Renal cortex interstitium (tissue), 15 donors: ENCODE measurements at places on chromosomes 5 and 9. TPM values are rescaled to one million over a fixed set of nuclear protein-coding genes. Genes with fewer than 3 reads are reported as not detected.

Gene NEURL1B
- 17.4 TPM for polyA plus RNA-seq

Gene ATP6V1G1
- polyA plus RNA-seq: 236 TPM

Gene GRIN1
- not detected for polyA plus RNA-seq

Gene CERCAM
- polyA plus RNA-seq: 30.6 TPM

Gene HAVCR2
- polyA plus RNA-seq: 4.5 TPM

GRCh38 chr5:68215898-68216244 lies 315 bp downstream of the PIK3R1 start:
- DNase-seq: peak; percentile 63

DNA sequence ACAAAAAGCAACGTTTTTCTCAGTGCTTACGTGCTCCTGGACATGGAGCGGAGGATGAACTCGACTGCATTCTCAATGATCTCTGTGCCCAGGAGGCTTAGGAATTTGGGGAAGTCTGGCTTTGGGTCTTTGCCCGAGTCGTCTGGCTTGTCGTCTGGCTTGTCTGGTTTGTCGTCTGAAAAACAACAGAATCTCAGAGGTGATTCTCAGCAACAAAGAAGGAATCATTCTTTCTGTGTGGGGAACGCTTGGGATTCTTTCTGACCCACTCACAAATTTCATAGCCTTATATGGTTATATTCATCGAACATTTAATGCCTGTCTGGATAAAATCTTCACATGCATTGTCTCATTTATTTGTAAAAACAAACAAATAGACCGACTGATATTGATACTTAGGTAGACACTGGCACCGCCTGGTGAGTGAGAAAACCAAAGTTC lies 4.7 kb downstream of the C5orf46 start:
- no peak for DNase-seq

- no peak for DNase-seq
Measured at GRCh38 chr9:76886318-76886717, 19.6 kb downstream of the PRUNE2 start.

- no peak for DNase-seq
Measured at GRCh38 chr5:475704-476101, 32.7 kb downstream of the EXOC3 start.

GRCh38 chr9:8486095-8486494 lies 686.5 kb upstream of the DMAC1 start:
- DNase-seq: no peak

DNA sequence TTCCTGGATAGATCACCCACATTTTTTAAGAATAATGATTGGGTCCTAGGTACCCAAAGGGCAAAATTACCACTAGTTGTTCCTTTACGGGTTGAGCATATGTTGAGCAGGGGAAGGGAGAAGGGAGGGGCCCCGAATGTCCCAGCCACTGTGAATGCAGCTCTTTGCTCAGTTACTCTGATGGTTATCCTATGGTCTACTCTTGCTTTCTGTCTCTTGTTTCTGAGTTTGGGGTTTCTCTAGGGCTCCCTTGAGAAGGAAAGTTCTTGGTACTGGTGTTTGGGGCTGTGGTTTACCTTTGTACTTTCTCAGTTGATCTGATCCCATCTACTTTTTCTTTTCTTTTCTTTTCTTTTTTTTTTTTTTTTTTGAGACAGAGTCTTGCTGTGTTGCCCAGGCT lies 55.6 kb downstream of the ALG2 start:
- no peak for DNase-seq

GRCh38 chr5:95317085-95317484 lies 32.2 kb upstream of the MCTP1 start:
- DNase-seq: no peak

- DNase-seq: no peak
Measured at GRCh38 chr5:39470811-39471210, 46.0 kb upstream of the DAB2 start.

- DNase-seq: no peak
Measured at GRCh38 chr9:110615498-110615897, 36.0 kb upstream of the SVEP1 start.

DNA sequence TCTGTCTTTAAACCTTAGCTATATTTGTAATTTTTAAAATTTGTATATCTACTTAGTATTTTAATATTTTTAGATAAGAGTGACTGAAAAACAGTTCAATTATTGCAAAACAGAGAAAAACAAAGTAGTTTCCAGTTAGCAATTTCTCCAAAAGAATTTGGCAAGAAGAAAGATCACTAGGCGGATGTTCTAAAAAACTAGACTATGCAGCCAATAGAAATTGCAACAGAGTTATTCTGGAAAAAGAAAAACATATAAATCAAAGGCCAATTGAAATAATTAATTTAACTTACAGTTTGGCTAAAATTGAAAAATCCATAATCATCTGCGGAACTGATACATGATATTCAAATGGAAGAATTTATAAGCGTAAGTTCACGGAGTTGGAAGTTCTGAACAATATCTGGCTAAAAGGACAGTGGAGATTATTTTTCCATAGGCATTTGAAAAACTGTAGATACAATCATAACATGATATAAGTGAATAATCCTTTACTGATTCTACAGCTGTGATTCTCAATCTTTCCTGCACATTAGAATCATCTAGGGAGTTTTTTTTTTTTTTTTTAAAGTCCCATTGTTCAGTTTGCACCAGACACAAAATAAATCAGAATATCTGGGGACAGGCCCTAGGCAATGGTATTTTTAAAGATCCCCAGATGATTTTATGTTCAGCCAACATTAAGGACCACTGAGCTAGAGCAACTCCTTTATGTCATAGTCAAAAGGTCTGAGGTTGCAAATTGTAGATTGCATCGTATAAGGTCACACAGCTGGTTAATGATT lies 605.1 kb upstream of the DAB2 start:
- DNase-seq: no peak

DNA sequence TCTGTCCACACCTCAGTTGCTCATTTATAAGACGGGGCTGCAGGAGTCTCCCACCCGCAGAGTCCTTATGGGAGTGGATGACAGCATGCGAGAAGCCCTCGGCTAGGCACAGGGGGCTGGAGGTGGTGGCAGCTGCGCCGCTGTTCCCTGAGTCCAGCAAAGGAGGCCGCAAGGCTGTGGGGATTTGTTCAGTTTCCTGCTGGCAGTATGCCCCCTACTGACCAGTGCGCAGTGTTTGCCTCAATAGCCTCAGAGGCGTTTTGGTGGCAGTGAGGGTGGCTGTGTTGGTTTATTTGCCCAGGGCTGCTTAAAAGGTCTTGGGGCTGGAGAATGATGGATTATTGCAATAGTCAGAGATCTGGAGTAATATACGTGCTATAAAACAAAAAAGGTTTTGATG lies 176.3 kb upstream of the OTULINL start:
- DNase-seq: no peak

- no peak for DNase-seq
Measured at GRCh38 chr9:113220467-113221002, 542 bp downstream of the FKBP15 start.

- DNase-seq: no peak
Measured at GRCh38 chr5:39113354-39113953, 39.3 kb upstream of the RICTOR start.

DNA sequence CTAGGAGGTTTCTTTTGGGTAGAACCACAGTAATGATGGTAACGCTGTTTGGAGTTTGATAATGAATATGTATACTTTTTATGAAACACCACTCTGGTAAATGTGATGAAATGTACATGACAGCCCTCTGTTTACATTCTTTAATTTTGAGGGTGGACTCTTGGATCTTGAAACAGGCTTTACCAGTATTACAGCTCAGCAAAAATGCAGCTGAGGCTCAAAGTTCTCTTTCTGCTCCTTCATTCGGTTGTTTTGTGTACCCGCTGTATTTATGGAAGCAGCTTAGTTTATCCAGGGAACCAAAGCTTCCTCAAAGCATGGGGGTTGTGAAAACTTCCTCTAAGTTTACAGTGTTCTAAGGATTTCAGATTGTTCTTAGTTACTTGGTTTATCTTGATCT lies 11.1 kb downstream of the GAPVD1 start:
- DNase-seq: no peak
